Activated CD8-positive, alpha-beta T cell treated with anti-CD3 and anti-CD28 coated beads for 36 hours (primary cell): ENCODE measurements at places on chromosomes 13 and 19. TPM values are rescaled to one million over a fixed set of nuclear protein-coding genes. Genes with fewer than 3 reads are reported as not detected.

DNA sequence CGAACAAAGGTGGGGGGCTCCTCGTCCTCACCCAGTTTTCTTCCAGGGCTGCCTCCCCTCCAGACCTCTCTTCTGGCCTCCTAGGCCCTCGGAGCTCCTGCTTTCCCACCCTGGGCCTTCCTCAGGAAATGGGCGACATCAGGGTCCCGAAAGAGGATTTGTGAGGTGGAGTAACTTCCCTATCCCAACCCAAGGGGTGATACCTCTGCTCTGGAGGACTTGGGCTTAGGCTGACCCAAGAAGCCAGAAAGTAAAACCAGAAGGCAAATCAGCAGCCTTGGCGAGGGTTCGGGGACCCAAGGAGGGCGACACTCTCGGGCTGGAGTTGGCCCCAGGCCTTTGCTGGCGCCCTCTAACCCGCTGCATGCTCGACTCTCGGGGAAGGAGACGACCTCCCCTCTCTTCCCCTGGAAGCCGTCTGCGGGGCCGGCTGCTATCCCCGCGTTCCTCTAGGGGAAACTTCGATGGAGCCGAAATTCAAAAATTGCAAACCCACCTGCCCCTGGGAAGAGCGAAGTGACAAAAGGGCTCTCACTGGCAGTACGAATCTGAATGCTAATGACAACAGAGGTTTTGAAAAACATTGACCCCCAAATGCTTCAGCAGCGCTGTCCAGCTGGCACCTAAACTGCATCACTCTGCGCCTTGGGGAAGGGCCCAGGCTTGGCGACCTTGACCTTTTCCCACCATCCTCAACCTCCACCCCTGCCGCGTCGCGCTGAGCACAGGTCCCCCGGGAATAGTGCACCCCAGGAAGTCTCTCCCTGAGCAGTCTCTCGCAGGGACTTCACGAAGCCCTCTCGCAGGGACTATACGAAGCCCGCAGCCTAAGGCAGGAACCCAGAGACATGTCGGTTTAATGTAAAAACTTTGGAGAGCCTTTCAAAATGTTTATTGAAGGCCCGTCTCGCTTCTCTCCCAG is 2.4 kb downstream of the PDX1 start:
- peaks cover 81% of the 10 kb centered on the region for H3K27me3 ChIP-seq
- H3K4me1 ChIP-seq: peaks cover 48% of the 10 kb centered on the region
- H3K36me3 ChIP-seq: peaks cover under 1% of the 10 kb centered on the region
- DNase-seq: no peak
- no peak overlapping the region for H3K4me3 ChIP-seq

CEACAM7 gene
- not detected for total RNA-seq

GRCh38 chr19:33124207-33125098 is 7.5 kb upstream of the WDR88 start:
- H3K27ac ChIP-seq: no peak overlapping the region
- H3K27me3 ChIP-seq: no peaks in the 10 kb centered on the region
- H3K4me1 ChIP-seq: peaks cover 2% of the 10 kb centered on the region
- no peak overlapping the region for H3K4me3 ChIP-seq

DNAJC15 gene
- total RNA-seq: 10.6 TPM

DNA sequence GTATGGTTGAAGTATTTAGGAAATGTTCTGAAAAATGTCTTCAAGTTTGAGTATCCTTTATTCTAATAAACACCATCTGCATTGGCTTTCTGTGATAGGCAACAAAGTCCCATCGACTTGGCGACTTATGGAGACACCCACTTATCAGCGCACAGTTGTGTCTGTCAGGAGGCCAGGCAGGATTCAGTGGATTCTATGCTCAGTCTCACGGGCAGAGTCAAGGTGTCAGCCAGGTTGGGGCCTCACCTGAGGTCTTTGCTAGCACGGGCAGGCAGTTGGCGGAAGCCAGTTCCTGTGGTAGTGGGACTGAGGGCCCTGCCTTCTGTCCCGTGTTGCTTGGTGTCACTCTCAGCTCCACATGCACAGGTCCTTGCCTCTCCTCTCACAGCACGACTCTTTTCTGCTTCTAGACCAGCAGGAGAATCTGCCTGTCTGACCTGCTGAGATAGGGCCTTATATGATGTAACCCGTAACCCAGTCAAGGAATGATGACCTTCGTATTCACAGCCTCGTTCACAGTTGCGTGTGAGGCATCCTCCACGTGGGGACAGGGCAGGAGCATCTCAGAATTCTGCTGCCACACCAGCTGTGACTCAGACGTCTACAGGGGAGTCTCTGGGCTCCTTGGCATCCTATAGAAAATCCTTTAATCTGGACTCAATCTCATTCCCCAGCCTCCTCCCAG is 10.0 kb downstream of the CUL4A start:
- H3K36me3 ChIP-seq: peaks cover 25% of the 10 kb centered on the region
- H3K27ac ChIP-seq: no peak overlapping the region
- H3K4me3 ChIP-seq: no peak overlapping the region
- peaks cover 17% of the 10 kb centered on the region for H3K4me1 ChIP-seq
- no peak for DNase-seq

- no peaks in the 10 kb centered on the region for H3K36me3 ChIP-seq
- H3K27me3 ChIP-seq: no peaks in the 10 kb centered on the region
- H3K4me3 ChIP-seq: no peak overlapping the region
- H3K4me1 ChIP-seq: no peaks in the 10 kb centered on the region
- DNase-seq: no peak
- no peak overlapping the region for H3K27ac ChIP-seq
Measured at GRCh38 chr13:62524498-62524897, 1108.8 kb upstream of the PCDH20 start.

ZNF541 gene
- 0.29 TPM for total RNA-seq

DNA sequence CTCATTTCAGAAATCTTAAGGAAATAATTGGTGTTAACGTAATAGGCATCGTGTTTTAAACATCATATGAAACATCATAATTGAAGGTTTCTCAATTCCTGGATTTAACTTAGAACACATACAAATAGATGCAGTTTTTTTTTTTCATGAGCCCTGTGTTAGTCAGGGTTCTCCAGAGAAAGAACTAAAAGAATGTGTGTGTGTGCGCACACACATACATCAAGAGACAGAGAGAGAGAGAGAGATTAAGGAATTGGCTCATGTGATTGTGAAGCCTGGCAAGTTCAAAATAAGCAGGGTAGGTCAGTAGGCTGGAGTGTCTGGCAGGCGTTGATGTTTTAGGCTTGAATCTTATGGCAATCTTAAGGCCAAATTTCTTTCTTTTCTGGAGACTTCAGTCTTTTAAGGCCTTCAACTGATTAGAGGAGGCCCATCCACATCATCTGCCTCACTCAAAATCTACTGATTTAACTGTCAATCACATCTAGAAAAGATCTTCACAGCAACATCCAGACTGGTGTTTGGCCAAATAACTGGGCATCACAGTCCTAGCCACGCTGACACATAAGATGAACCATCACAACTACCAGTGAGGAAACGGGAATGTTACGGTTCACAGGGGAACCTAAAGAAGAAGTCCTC is 25.2 kb downstream of the SPATA13 start:
- no peaks in the 10 kb centered on the region for H3K27me3 ChIP-seq
- H3K4me1 ChIP-seq: peaks cover 51% of the 10 kb centered on the region
- H3K36me3 ChIP-seq: peaks cover 25% of the 10 kb centered on the region

- H3K27me3 ChIP-seq: no peaks in the 10 kb centered on the region
- H3K36me3 ChIP-seq: peaks cover 49% of the 10 kb centered on the region
- H3K27ac ChIP-seq: no peak overlapping the region
- no peak for DNase-seq
Measured at GRCh38 chr13:79336966-79337365, 69.1 kb downstream of the RBM26 start.

DNA sequence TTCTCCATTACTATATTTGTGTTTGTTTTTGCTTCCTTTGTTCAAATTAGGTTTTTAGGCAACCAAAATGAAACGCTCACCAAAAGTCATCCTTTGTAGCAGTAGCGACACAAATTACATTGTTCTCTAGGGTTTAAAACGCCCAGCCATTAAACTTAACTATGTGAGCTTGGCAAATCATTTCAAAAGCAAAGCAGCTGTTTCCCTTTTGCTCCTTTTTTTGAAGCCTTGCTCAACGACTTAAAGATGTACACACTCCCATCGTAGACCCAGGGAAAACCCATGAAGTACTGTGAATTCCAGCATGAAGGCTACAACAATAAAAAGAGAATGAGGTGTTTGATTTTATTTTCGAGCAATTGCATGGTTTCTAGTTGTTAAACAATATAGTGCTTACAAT is 106.7 kb downstream of the RAP2A start:
- no peaks in the 10 kb centered on the region for H3K36me3 ChIP-seq
- H3K27me3 ChIP-seq: no peaks in the 10 kb centered on the region
- DNase-seq: no peak
- H3K4me3 ChIP-seq: no peak overlapping the region
- H3K4me1 ChIP-seq: no peaks in the 10 kb centered on the region

KL gene
- total RNA-seq: 0.22 TPM

SMIM24 gene
- total RNA-seq: 3.8 TPM

DNA sequence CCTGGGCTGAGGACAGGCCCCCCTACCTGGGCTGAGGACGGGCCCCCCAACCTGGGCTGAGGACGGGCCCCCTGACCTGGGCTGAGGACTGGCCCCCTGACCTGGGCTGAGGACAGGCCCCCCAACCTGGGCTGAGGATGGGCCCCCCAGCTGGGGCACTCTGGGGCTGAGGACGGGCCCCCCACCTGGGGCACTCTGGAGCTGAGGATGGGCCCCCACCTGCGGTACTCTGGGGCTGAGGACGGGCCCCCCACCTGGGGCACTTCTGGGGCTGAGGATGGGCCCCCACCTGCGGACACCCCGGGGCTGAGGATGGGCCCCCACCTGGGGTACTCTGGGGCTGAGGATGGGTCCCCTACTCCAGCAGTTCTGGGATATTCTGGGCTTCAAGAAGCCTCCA is 65.5 kb downstream of the RASA3 start:
- no peak for DNase-seq
- H3K4me3 ChIP-seq: peak overlapping the region; percentile 64
- no peaks in the 10 kb centered on the region for H3K27me3 ChIP-seq
- H3K4me1 ChIP-seq: peaks cover 65% of the 10 kb centered on the region

IGFL3 gene
- total RNA-seq: not detected
